Spinal cord (tissue), 10 donors: ENCODE measurements at places on chromosomes 11 and 22.

GRCh38 chr11:14584035-14584363 lies 59.6 kb upstream of the PDE3B start:
- peaks cover 2% of the 10 kb centered on the region for H3K4me1 ChIP-seq
- no peak for DNase-seq
- H3K27ac ChIP-seq, result no peak overlapping the region
- no peaks in the 10 kb centered on the region for H3K36me3 ChIP-seq

DNA sequence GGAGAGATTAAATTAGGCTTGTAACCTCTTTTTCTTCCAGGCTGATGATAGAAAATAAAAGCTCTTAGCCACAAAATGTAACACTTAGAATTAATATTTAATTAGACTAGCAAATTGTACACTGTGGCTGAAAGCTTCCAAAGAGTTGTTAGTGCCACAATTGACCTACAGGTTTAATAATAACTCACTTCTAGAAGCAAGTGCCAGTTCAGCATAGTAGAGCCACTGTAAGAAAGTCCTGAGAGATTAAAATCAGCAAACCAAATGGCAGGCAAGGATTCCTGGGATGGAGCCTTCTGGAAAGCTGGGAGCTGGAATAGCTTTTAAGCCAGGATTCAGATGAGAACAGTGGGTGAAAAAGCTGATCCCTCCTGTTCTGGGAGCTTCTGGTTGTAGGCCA lies 131.0 kb downstream of the ELP4 start:
- H3K4me3 ChIP-seq, result no peak overlapping the region
- H3K4me1 ChIP-seq, result no peaks in the 10 kb centered on the region
- no peaks in the 10 kb centered on the region for H3K27me3 ChIP-seq
- H3K27ac ChIP-seq, result no peak overlapping the region

DNA sequence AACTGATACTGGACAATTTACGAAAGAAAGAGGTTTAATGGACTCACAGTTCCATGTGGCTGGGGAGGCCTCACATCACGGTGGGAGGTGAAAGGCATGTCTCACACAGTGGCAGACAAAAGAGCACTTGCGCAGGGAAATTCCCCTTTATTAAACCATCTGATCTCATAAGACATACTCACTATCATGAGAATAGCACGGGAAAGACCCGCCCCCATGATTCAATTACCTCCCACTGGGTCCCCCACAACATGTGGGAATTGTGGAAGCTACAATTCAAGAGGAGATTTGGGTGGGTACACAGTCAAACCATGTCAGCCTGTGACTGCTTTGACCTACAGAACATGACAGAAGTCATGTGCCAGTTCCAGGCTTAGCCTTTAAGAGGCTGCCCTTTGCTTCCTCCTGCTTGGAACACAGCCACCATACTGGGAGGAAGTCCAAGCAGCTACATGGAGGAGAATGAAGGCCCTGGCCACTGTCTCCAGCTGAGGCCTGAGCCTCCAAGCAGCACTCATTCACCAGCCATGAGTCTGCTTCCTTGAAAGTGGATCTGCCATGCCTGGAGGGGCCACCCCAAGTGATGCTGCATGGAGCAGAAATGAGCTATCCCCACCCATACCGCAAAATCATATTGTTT lies 10.9 kb upstream of the GAL start:
- H3K27ac ChIP-seq, result no peak overlapping the region
- no peaks in the 10 kb centered on the region for H3K27me3 ChIP-seq
- no peak overlapping the region for H3K4me3 ChIP-seq
- no peaks in the 10 kb centered on the region for H3K36me3 ChIP-seq

- DNase-seq, result no peak
- no peak overlapping the region for H3K27ac ChIP-seq
- no peak overlapping the region for H3K4me3 ChIP-seq
- H3K27me3 ChIP-seq, result peaks cover 59% of the 10 kb centered on the region
- peaks cover 57% of the 10 kb centered on the region for H3K4me1 ChIP-seq
Measured at GRCh38 chr11:69705901-69706787, 2.3 kb upstream of the FGF19 start.

- no peak for DNase-seq
- no peak overlapping the region for H3K4me3 ChIP-seq
- H3K27ac ChIP-seq, result no peak overlapping the region
- H3K27me3 ChIP-seq, result no peaks in the 10 kb centered on the region
- H3K36me3 ChIP-seq, result no peaks in the 10 kb centered on the region
Measured at GRCh38 chr11:92495107-92495793, 270.6 kb downstream of the FAT3 start.

GRCh38 chr11:64469288-64469687 lies 110.3 kb downstream of the RPS6KA4 start:
- no peak overlapping the region for H3K27ac ChIP-seq
- no peak for DNase-seq
- H3K4me3 ChIP-seq, result no peak overlapping the region
- no peaks in the 10 kb centered on the region for H3K36me3 ChIP-seq
- peaks cover 10% of the 10 kb centered on the region for H3K4me1 ChIP-seq
- no peaks in the 10 kb centered on the region for H3K27me3 ChIP-seq

- H3K4me1 ChIP-seq, result no peaks in the 10 kb centered on the region
- DNase-seq, result no peak
- no peaks in the 10 kb centered on the region for H3K36me3 ChIP-seq
- no peak overlapping the region for H3K4me3 ChIP-seq
- H3K27me3 ChIP-seq, result no peaks in the 10 kb centered on the region
Measured at GRCh38 chr22:20844055-20845037, 14.3 kb downstream of the PI4KA start.

DNA sequence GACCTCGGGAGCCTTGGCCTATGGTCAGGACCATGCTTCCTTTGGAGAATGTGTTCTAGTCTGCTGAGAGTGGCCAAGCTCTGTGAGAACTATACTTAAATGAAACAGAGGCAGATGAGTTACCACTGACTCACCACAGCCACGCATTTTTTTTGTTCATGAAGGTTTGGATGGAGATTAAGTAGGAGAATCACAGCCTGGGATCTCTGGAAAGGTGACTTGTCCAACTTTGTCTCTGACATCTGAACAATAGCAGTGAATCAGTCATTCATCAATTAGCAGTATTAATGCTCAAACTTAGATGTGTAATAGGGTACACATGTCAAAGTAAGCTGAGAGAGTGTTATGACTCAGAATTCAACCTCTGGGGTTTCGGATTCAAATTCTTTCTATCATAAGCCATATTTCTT lies 100.7 kb upstream of the ANO3 start:
- H3K36me3 ChIP-seq, result no peaks in the 10 kb centered on the region
- DNase-seq, result no peak
- no peak overlapping the region for H3K27ac ChIP-seq
- no peaks in the 10 kb centered on the region for H3K27me3 ChIP-seq
- no peak overlapping the region for H3K4me3 ChIP-seq
- no peaks in the 10 kb centered on the region for H3K4me1 ChIP-seq

DNA sequence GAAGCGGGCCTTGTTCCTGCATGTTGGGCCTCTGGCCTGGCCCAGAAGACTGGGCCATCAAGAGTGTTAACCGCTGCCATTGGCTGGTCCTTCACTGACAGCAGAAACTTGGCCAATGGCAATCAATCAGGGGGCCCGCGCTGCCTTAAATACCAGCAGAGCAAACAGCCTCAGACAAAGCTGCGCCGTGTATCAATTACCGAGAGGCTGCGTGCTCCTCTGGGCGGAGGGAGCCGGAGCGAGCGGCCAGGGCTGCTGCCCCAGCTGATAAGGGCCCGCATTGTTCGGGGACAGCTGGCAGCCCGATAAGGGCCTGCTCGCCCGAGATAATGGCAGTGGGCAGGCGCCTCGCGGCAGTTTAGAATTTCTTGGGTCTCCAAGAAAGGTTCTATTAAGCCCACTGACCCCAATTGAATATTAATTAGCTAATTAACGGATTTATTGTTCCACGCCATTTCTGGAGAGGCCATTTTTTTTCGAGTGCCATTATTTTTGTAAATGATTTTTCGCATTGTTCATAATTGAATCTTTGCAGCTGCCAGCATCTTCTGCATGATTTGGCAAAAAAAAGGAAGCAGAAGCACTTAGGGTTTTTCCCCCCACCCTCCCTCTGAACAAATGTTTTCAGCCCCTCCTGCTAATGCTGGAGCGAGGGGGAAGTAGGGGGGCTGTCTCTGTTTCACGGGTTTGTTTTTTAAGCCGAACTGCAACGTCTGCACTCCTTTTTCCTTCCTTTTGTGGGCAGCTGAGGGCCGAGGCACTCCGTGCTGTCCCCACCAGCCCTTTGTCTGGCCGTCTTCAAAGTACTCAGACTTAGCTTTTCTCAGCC lies 37.6 kb upstream of the RIC3 start:
- H3K4me3 ChIP-seq, result peak overlapping the region; percentile 16
- H3K36me3 ChIP-seq, result no peaks in the 10 kb centered on the region
- peak; percentile 93 for DNase-seq
- peaks cover 3% of the 10 kb centered on the region for H3K27me3 ChIP-seq
- H3K27ac ChIP-seq, result peak overlapping the region; percentile 69

DNA sequence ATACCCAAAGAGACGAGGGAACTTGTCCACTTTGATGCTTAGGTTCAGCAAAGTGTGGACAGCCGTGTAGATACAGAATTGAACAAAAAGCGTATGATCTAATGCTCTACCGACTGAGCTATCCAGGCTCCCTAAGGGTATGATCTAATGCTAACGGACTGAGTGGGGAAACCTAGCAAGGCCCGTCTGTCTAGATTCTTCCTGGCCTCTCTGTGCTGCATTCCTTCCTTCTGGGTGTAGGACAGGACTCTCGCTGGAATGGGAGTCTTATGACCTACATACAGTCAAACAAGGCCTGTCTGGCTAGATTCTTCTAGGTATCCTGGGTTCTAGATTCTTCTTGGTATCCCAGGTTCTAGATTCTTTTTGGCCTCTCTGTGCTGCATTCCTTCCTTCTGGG lies 8.4 kb upstream of the SLC15A3 start:
- H3K4me1 ChIP-seq, result no peaks in the 10 kb centered on the region
- H3K27ac ChIP-seq, result no peak overlapping the region
- H3K36me3 ChIP-seq, result no peaks in the 10 kb centered on the region
- peaks cover 3% of the 10 kb centered on the region for H3K27me3 ChIP-seq
- H3K4me3 ChIP-seq, result no peak overlapping the region

- peak overlapping the region; percentile 8 for H3K27ac ChIP-seq
- H3K36me3 ChIP-seq, result no peaks in the 10 kb centered on the region
- H3K4me3 ChIP-seq, result no peak overlapping the region
- no peaks in the 10 kb centered on the region for H3K27me3 ChIP-seq
Measured at GRCh38 chr11:35083181-35083430, 55.9 kb upstream of the CD44 start.

- H3K36me3 ChIP-seq, result no peaks in the 10 kb centered on the region
- no peak overlapping the region for H3K27ac ChIP-seq
- H3K4me1 ChIP-seq, result no peaks in the 10 kb centered on the region
- no peaks in the 10 kb centered on the region for H3K27me3 ChIP-seq
- no peak for DNase-seq
- H3K4me3 ChIP-seq, result no peak overlapping the region
Measured at GRCh38 chr11:120261931-120262330, 22.0 kb downstream of the POU2F3 start.

DNA sequence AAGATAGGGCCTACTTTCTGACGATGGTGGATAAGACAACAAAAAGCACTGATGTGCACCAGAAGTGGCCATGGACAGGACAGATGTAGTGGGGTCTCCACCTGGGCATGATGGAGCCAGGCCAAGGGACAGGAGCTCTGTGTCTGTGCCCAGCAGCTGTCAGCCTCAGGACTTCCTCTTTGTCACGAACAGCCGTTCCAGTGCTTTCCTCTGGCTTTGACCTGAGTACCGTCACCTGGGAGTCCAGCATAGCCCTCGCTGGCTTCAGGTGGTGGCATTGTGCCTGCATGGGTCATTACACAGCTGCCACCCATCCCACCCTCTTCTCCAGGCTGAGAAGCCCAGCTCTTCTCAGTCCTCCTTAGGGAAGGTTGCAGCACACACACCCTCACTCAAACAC lies 137.8 kb downstream of the GRIK4 start:
- peaks cover 24% of the 10 kb centered on the region for H3K4me1 ChIP-seq
- peaks cover 6% of the 10 kb centered on the region for H3K27me3 ChIP-seq
- no peak overlapping the region for H3K27ac ChIP-seq
- H3K36me3 ChIP-seq, result peaks cover 3% of the 10 kb centered on the region

DNA sequence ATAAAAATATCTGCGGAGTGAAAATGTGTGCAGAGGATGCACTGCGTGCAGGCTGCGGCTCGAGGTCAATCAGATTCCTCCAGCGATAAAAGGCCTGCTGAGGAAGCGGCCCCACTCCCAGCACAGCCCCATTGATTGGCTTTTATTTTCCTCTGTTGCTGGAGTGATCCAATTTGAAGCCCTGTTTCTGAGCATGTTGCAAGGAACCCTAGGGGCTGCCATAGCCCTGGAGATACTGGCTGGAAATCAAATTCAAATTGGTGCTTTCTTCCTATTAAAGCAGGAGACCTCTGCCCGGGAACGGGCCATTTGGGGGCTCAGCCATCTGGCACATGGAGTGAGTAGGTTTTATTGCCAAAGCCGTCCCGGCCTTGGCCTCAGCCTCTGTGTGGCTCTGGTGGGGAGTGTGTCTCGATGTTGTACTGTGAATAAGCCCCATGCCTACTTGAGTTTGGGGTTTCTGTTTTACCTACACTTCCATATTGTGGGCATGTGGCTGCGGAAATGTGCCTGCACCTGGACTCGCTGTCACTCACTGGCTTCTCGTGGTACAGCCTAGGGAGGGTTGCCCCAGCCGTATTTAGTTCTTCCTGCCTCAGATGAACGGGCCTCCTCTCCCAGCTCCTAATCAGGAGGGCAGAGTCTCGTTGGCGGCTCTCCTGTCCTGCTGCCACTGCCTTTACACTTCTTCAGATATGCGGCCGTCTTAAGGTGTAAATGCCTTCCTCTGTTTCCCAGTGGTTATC lies 25.6 kb downstream of the PARVB start:
- peaks cover 8% of the 10 kb centered on the region for H3K27me3 ChIP-seq
- H3K4me1 ChIP-seq, result peaks cover 34% of the 10 kb centered on the region
- H3K36me3 ChIP-seq, result no peaks in the 10 kb centered on the region
- H3K27ac ChIP-seq, result no peak overlapping the region

DNA sequence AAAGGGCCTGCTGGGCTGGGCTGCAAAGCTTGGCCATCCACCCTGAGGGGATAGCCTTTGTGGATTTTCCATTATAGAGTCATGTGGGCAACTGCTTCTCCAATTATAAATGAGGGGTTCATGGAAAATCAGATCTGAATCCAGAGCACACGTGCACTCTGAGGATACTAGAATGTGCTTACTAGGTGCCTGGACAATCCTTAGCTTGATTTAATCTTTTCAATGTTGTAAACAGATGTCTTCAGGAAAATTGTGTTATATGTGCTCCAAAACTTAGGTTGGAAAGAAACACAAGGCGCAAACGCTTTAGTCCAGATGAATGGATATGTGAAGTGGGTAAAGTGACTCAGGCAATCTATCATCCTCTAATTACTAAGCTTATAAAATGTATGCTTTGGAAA lies 92.0 kb downstream of the SLC17A6 start:
- no peaks in the 10 kb centered on the region for H3K27me3 ChIP-seq
- DNase-seq, result no peak
- no peak overlapping the region for H3K4me3 ChIP-seq
- peaks cover 16% of the 10 kb centered on the region for H3K4me1 ChIP-seq
- no peaks in the 10 kb centered on the region for H3K36me3 ChIP-seq
